ENCODE measurements at places on chromosomes 7 and 10. TPM values are rescaled to one million over a fixed set of nuclear protein-coding genes. Genes with fewer than 3 reads are reported as not detected.

GRCh38 chr10:22750131-22750530 lies 35.8 kb upstream of the PIP4K2A start:
- no peak for DNase-seq

DNA sequence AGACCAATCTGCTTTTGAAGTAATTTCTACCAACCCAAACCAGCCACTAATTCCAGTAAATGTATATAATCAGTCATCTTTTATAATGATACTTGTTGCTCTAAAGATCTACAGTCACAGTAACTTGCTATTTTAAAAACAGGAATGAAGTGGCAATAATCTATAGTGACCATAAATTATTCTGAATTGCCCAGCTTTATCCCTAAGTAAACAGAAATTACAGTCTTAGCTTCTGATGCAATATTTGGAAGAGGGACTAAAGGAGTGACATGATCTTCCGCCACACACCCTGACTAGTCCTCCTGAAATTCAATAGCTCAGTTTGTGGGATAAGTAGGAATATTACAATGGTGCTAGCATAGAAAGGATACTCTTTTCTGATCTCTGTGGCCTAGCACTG lies 96.1 kb downstream of the ATE1 start:
- no peak for DNase-seq

- no peak for DNase-seq
Observed at GRCh38 chr7:72309476-72309875, 102.7 kb downstream of the CALN1 start.

DNA sequence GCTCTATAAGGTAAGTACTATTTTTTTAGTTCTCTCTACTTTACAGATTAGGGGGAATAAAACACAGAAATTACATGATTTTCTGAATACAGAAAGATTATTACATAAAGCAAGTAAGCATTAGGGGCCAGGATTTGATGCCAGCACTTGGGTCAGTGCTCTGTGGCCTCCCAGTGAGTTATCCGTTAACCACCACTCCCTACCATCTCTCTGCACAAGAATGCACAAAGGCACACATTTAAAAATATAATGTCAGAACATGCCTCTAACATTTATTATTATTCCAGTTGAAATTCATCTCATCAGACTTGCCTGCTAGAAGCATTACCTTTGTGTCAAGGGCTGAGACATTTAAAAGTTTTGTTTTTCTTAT lies 59.0 kb downstream of the MET start:
- DNase-seq: no peak

The CPXM2 gene
- 45.2 TPM for total RNA-seq

The PNLIP gene
- 3.3 TPM for total RNA-seq

GRCh38 chr10:104056619-104057273 lies 28.9 kb downstream of the COL17A1 start:
- DNase-seq: no peak

The SCIN gene
- total RNA-seq: 2.7 TPM

DNA sequence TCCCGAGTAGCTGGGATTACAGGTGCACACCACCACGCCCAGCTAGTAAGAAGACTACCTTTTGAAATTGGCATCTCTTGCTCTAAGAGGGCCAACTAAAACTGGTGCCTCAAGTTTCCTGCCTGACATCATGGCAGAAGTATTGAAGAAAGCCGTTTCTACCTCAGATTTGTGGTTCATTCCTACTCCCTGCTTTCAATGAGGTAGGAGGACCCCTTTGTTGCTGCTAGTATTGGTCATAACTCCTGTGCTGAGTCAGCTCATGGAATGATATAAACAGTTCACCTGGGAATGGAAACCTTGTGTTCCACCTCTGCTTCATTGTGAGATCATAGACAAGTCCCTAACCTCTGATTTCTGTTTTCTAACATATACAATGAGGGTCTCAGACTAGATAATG lies 82.8 kb downstream of the CDK6 start:
- DNase-seq: no peak

The SLC26A5 gene
- total RNA-seq: not detected

The GIGYF1 gene
- total RNA-seq: 56.1 TPM

The TUBB8 gene
- 0.42 TPM for total RNA-seq

DNA sequence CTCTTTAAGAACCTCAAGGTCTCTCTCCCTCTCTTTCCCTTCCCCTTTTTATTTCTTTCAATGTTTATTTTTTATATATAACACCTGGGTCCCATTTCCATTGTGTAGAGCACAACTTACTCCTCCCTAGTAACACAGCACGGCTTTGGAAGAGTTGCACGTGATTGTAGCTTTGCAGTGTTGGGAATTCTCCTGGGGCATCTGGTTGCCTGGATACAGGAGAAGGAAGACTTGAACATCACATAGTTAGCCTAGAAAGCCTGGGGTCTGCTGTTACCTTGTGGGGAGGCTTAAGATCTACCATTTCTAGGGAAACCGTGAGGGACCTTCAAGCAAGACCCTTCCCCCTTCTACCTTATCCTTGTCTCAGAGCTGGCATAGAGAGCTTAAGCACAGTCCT lies 41.1 kb upstream of the NFKB2 start:
- DNase-seq: no peak

DNA sequence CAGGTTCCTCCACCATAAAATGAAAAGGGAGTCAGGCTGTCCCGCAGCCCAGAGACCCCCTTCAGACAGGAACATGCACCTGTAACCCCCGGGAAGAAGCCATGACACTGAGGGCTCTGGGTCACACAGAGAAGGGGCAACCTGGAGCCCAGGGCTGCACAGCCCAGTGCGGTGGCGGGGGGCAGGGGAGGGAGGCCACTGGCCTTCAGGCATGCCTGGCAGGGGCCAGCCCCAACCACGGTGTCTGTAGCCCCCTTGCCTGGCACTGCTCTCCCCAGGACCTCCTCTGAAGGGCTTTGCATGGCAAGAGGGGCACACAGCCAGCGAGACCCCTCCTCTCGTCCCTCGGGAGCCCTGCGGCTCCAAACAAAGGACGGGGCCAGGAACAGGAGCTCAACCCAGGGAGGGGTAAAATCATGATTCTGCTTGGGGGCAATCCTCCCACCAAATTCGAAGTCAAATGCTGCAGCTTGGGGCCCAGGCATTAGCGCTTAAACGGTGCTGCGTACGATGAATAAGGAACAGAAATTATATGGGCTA lies 235.1 kb downstream of the MAD1L1 start:
- DNase-seq: no peak

- no peak for DNase-seq
Observed at GRCh38 chr7:118372530-118372929, 148.0 kb downstream of the ANKRD7 start.

- DNase-seq: no peak
Observed at GRCh38 chr10:48274636-48275035, at the start of gene FRMPD2. FRMPD2 (minus strand) TSS chr10:48274696; CDS start chr10:48274567, 129 bp downstream.

The OTUD1 gene
- total RNA-seq: 12.1 TPM

DNA sequence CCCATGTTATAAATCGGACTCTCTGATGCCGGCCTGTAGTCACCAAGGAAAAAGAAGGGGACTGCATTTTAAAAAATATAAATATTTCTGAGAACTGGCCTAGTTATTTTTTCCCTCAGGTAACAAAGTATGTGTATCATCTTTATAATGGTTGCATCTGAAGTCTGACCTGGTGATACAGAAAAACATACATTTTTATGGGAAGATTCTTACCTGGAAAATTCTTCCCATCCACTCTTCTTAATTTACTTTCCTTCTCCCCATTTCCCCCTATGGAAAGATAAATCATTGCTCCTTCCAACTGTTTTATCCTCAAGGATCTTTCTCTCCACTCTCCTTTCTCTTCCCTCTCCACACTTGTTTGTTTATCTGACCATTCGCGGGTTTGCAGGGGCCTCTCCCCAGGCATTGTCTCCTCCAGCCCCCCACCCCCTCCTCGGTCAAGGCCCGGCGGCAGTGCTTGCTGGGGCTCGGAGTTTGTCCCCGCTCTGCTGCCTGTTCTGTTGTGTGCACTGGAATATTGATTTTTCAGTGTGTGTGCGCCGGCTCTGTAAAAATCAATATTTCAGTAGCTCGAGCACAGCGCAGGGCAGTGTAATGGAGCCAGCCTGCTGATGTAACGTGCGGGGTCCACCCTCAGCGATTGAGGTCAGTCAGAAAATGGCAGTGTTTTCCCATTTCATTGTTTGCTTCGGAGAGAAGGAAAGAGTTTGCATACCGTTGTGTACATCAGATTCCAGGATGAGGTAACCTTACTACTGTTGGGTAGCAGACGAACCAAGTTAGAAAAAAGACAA lies 199.5 kb upstream of the NFE2L3 start:
- DNase-seq: no peak

GRCh38 chr10:6689036-6689435 lies 109.0 kb upstream of the PRKCQ start:
- DNase-seq: no peak

DNA sequence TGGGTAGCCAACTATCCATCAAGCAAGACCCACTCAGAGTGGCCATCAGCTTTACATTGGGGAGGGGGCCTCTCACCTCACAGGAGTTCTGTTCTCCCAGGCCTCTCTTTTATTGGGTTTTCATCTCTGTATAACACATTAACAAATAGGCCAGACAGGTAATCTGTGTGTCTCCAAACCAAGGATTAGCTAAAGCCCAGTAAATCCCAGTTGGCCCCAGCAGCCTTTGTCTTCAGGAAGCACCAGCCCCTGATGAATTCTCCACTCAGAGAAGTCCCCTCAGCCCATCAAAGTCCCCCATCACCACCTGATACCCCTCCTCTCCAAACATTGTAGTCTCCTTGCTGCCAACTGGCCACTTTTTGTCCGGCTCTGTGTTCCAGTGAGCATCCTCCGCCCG lies 16.9 kb upstream of the SLF2 start:
- no peak for DNase-seq

The RELN gene
- total RNA-seq: 80.4 TPM

The SLC26A4 gene
- total RNA-seq: 0.39 TPM

GRCh38 chr7:116588225-116588624 lies 63.4 kb downstream of the CAV1 start:
- no peak for DNase-seq

The PDZD7 gene
- 2.4 TPM for total RNA-seq
